ENCODE measurements at places on chromosomes 7 and 10. TPM values are rescaled to one million over a fixed set of nuclear protein-coding genes. Genes with fewer than 3 reads are reported as not detected.
A peak's percentile ranks its signal among the peaks of the same experiment; 100 is the strongest.

- no peak for DNase-seq
Measured at GRCh38 chr7:142813226-142813625, 41.6 kb upstream of the EPHB6 start.

GRCh38 chr7:47088329-47089067 lies 493.4 kb downstream of the TNS3 start:
- DNase-seq = peak; percentile 23

The KEL gene
- total RNA-seq = 0.47 TPM

- DNase-seq = no peak
Measured at GRCh38 chr7:128427289-128427891, 17.6 kb upstream of the IMPDH1 start.

GRCh38 chr10:28503114-28503513 lies 29.8 kb upstream of the WAC start:
- no peak for DNase-seq

DNA sequence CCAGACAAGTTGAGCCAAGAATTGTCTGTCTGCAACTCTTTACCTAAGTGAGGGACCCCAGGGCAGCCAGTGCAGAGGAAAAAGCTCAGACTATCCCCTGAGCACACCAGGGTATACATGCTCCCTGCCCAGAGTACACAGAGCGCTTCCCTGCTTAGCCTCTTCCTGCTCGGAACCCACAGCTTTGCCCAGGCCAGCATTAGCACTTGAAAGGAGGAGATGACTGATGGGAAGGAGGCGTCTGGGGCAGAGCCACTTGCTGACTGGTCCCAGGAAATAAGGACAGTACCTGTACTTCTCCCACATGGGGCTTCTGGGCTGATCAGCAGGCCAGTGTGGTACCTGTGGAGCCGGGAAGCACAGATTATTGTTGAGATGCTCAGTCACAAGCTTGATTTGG lies 48.4 kb upstream of the TRIM8 start:
- DNase-seq = no peak

GRCh38 chr10:129905553-129905952 lies 58.5 kb downstream of the EBF3 start:
- DNase-seq = no peak

DNA sequence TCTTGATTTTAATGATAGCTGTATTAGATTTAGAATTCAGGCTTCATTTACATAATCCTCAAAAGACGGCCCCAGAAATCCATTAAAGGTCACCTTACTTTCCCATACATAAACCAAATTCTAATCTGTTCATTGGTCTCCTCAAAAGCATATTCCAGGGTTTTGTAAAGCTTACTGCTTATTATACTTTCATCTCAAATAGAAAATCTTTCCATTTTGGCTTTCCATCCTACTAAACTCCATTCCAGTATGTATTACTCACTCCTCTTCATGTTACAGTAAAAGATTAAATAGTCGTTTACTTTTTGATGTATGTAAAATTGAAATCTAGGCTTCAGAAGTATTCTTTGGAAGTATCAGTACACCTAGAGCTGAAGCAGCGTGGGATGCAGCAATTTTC lies 143.5 kb upstream of the LRRN3 start:
- DNase-seq = no peak

The OR6B1 gene
- total RNA-seq = not detected

The FXYD4 gene
- total RNA-seq = not detected

All from naive thymus-derived CD8-positive, alpha-beta T cell (primary cell).